Stimulated activated naive CD8-positive, alpha-beta T cell treated with anti-CD3 and anti-CD28 coated beads, Interleukin-15, Interleukin-2, amounts not matched to agents 100 U/mL and 50 U/mL, for 24 hours (primary cell): ENCODE measurements at places on chromosomes 2 and 18.
A peak's percentile ranks its signal among the peaks of the same experiment; 100 is the strongest.

DNA sequence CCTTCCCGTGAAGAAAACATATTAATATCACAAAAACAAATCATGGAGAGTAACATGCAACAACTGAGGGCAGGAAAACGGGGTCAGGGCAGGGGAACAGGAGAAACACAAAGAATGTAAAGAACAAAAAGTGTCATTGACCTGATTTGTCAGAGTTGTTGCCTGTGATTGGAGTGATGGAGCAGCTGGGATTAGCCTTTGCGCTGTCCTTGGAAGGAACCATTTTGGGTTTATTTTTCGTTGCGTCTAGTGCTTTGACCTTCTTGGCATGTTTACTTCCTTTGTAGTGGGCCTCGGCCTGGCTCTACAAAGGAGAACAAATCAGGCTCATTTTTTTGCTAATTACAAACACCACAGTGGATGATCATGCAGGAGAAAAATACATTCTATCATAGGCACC lies 218.5 kb upstream of the SESTD1 start:
- DNase-seq, result no peak

- DNase-seq, result no peak
Measured at GRCh38 chr2:121279476-121280220, 5.4 kb downstream of the TFCP2L1 start.

DNA sequence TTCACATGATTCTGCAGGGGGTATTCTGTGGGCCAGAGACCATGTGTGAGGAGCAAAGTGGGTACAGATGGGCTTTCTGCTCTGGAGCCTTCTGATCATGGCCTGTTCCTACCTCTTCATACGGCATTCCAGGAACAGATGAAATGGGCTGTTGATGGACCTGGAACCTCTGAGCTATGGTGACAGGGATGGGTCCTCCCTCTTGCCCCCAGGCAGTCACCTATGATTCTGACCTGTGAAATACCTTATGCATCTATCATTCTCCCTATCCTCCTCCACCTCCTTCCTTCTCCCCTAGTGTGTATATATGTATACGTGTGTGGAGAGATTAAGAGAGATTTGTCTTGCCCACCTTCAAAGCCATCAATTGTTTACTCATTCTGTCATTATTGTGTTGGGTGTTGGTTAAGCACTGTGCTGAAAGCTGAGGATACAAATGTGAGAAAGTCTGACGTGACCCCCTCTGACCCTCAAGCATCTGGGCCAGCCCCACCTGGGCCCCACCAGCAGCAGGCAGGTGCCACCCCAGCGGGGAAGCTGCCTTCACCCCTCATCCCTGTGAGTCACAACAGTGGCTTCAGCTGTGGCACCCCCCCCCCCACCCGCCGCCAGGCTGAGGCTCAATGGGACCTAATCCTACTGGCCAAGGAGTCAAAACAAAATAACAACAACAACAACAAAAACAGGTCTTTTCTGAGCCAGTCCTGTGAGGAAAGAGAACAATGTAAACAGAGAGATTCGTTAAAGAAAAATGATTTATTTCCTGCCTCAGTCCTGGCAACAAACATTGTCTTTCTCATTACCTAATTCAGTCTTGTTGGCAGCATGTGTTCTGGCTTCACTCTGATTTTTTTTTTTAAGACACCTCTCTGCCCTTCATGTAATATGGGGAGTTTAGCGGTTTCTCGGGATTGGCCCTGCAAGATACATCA lies 103.8 kb upstream of the CDC42EP3 start:
- DNase-seq, result no peak

GRCh38 chr18:40019797-40020392 lies 1935.1 kb upstream of the PIK3C3 start:
- no peak for DNase-seq

- DNase-seq, result no peak
Measured at GRCh38 chr2:214904634-214905033, 95.2 kb upstream of the BARD1 start.

GRCh38 chr2:177759443-177759842 lies 313.1 kb downstream of the PDE11A start:
- DNase-seq, result no peak

- no peak for DNase-seq
Measured at GRCh38 chr2:68921646-68922045, 31.0 kb downstream of the GKN2 start.

GRCh38 chr2:65364986-65365733 lies 67.2 kb downstream of the SPRED2 start:
- no peak for DNase-seq

DNA sequence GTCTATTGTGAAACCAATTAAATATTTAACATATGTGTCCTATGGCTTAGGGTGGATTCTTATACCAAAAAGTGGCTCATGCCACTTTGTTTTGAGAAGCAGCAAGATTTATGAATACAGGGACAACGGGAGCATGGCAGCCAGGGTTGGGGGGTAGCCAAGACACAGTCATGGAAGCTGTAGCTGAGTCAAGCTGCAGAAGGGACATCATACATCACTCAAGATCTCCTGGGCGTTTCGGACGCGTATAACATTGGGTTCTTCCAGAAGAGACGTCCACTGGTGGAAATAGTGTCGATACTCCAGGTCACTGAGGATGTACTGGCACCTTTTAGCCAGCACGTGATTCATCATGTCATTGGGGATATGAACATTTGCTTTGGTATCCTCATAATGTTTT lies 152.7 kb downstream of the RIF1 start:
- no peak for DNase-seq

GRCh38 chr2:163934131-163934530 lies 198.3 kb upstream of the FIGN start:
- DNase-seq, result no peak

- no peak for DNase-seq
Measured at GRCh38 chr2:77629539-77629938, 107.4 kb upstream of the LRRTM4 start.

- no peak for DNase-seq
Measured at GRCh38 chr18:55607773-55608172, 19.8 kb upstream of the TCF4 start.

DNA sequence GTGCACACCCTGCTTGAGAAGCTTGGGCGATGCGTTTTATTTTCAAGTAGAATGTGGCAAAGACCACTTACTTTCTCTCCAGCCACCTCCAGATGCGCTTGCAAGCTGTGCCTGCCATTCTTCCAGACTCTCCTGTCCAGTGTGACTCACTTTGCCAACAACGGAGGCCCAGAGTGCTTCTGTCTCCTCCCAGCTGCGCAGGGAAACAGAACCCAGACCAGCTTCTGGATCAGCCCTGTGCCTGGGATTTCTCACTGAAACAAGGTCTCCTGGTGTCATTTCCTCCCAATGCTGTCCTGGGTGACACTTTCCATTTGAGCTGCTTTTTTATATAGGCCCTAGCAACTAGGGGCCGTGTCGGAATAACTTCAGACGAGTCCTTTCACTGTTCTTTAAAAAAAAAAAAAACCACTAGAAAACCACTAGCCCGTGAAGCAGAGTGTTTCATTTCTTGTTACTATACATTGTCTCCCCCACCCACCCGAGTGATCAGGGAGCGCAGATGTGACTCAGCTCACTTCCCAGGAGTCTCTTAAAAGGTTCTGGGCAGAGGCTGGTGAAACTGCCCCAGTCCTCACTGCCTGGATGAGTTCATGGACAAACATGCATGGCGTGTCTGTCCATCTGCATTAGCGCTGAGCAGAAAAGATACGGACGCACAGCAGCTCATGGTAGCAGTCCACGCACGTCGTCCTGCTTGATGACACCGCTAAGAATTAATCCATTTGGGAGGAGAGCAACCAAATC lies 25.3 kb upstream of the RPL31 start:
- DNase-seq, result no peak

GRCh38 chr2:38835015-38835601 lies 40.6 kb downstream of the DHX57 start:
- no peak for DNase-seq

DNA sequence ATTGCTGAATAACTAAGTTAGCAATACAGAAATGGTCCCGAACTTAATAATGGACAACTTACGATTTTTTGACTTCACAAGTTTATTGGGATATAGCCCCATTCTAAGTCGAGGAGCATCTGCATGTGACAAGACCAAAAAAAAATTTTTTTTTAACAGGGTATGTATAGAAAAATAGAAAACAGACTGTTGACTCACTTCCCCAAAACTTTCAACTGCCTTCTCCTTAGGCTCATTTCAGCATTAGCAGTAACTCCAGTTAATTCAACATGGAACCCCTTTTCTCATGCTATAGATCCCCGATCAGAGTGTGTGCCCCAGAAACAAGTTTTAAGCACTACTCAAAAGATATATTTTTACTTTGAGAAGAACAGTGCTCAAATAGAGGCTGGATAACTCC lies 5.4 kb downstream of the CD302 start:
- no peak for DNase-seq

DNA sequence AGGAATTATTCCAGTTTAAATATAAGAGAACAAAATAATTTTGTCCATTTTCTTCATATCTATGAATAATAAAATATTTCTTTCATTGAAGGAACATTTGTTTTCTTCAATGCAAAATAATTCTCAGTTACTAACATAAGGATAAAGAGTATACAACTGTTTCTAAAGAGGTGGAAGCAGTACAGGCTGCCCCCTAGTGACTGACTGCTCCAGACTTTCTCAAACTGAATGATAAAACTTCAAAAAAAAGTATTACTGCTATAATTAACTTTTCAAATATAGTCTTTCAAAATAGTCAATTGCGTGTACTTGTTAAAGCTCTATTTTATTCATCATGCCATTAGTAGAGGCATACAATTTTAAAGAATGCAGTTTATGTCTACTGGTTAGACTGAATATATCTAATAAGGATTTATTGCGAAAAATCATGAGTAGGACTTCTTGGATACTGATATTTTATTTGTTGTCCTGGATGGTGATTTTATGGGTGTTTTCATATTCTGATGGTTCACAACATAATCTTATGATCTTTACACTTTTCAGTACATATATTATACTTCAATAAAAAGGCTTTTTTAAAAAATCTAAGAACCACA lies 100.1 kb downstream of the WDPCP start:
- DNase-seq, result peak; percentile 7

GRCh38 chr2:231891514-231891905 lies 34.7 kb downstream of the NPPC start:
- no peak for DNase-seq

DNA sequence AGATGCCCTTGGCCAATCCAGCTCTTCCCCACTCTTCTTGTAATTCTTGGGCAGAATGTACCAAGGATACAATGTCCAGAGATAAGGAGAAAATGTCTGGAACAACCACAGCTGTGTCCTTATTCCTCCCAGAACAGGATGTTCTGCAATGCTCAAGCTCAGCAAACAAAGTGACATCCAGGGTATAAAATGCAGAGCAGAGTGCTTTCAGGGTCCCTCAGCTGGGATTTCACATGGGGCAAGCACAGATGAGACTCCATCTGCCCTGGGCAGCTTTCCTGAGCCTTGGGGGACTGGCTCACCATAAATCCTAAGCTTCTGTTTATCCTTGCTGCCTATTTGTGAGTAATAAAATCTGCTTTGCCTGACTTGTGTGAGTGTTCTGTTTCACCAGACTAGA lies 127.4 kb downstream of the VAPA start:
- no peak for DNase-seq

DNA sequence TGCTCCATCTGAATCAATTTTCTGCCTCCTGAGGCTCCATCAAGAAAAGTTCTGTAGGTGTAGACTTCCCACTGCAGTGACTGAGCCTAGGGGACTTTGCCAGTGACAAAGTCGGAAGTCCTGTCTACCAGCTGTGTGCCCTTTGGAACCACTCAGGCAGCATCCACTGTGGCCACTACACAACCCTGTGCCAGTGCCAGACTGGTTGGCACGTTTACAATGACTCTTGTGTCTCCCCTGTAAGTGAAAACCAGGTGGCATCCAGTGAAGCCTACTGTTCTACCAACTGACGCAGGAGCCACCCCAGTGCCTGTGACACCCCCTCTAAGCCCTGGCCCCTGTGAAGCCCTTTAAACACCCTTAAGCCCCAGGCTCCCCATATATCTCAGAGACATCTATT lies 132.1 kb upstream of the SERPINE2 start:
- DNase-seq, result no peak

- DNase-seq, result no peak
Measured at GRCh38 chr18:59569390-59569791, 127.8 kb downstream of the CCBE1 start.

DNA sequence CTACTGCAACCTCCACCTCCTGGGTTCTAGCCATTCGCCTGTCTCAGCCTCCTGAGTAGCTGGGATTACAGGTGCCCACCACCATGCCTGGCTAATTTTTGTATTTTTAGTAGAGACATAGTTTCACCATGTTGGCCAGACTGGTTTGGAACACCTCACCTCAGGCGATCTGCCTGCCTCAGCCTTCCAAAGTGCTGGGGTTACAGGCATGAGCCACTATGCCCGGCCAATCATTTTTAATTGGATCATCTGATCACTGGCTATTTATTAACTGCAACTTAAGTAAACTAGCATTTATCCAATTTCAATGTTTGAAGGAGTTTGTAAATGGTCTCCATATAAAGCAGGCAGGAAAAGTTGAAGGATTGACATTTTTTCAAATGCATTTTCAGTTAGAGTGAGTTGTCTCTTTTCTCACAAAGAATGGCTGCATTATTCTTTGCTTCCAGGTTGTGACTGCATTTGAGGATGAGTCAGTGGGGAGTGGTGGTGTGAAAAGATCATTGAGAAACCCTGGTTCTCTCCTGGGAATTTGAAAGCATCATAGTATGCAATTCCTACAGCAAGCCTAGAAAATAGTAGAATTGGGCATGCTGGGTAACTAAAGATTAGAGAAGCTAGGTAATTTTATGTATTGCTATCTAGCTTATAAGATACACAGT lies 431.1 kb upstream of the ZEB2 start:
- DNase-seq, result no peak

DNA sequence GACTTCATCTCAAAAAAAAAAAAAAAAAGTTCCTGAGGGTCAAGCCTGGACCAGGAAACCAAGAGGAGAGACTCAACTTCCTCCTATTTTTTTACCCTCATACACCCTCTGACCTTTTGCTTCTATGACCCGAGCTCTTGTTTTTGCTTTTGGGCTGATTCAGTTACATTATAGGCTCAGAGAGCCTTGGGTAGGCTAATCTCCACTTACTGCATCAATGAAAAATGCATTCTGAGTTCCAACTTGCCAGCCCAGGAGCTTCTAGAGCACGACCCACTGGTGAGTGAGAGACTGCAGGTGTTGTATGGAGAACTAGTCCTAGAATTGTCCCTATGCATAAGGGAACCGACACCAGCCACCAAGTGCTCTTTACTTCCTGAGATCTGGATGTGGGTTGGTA lies 91.1 kb downstream of the CABLES1 start:
- no peak for DNase-seq

GRCh38 chr2:99201959-99202678 lies 21.1 kb downstream of the MRPL30 start:
- no peak for DNase-seq

- DNase-seq, result no peak
Measured at GRCh38 chr2:64165706-64166105, 21.5 kb upstream of the PELI1 start.

DNA sequence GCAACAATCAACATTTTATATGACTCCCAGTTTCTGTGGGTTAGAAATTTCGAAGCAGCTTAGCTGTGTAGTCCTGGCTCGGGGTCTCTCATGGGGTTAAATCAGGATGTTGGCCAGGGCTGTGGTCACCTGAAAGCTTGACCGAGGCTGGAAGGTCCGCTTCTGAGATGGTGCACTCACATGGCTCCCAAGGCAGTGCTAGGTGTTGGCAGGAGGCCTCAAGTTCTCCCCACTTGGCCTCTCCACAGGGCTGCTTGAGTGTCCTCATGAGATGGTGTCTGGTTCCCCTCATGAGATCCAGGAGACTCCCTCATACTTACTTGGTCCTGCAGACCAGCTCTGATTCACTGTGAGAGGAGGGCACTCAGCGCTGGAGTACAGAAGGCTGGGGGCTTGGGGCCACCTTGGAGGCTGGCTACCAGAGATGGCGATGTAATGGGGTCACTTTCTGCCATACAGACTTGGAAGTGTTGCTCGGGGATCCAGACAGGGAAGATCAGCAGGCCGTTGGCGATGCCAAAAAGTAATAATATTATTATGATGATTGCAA lies 98.8 kb downstream of the INHBB start:
- DNase-seq, result no peak
